ENCODE measurements at places on chromosomes 3 and 15.

DNA sequence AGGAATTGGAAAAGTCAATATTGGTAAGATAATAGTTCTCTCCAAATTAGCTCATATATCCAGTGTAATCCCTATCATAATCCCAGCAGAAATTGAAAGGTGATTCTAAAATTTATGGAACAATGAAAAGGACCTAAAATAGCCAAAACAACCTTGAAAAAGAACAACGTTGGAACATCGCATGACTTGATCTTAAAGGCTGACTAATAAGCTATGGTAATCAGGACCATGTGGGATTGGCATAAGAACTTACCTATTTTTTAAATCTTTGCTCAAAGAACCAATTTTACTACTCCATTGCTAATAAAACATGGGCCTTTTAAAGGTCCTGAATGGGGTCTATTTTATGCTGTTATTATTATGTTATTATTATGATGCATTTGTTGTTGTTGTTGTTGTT is 40.9 kb downstream of the B3GNT5 start:
- DNase-seq: no peak

DNA sequence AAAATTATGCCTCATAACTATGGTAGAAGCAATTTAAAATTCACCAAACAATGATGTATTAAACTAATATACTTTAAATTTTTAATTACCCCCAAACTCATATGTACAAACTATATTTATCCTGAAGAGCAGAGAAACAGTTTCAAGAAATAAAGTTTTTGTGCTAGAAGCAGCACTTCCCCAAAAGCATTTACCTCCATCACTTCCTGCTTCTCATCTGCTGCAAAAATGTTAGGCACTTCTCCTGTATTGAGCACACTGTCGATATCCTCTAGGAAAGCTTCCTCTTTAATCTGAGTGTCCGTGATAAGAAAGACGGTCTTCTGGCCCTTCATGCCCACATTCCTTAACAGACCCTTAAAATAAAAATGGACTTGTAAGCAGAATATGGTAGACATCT is 101.5 kb upstream of the ASB14 start:
- DNase-seq: no peak

- DNase-seq: no peak
Measured at GRCh38 chr15:64038878-64039610, 7.2 kb downstream of the DAPK2 start.

DNA sequence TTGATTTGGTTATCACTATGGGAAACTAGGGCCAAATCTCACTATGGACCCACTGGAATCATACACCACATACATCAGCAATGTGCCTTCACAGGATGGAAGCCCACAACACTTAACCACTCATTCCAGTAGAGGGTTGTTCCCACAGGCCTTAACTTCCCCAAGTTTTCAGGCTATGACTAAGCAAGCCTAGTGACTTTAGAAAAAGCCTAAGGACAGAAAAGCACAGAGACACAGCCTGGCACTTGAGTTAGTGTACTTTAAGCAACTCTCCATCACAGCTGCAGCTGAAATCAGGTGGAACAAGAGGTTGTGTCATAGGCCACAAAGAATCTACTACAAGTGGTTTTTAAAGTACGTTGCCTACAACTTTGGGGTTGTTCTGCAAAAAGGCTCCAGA is 128.7 kb downstream of the LRRN1 start:
- peak; percentile 4 for DNase-seq

DNA sequence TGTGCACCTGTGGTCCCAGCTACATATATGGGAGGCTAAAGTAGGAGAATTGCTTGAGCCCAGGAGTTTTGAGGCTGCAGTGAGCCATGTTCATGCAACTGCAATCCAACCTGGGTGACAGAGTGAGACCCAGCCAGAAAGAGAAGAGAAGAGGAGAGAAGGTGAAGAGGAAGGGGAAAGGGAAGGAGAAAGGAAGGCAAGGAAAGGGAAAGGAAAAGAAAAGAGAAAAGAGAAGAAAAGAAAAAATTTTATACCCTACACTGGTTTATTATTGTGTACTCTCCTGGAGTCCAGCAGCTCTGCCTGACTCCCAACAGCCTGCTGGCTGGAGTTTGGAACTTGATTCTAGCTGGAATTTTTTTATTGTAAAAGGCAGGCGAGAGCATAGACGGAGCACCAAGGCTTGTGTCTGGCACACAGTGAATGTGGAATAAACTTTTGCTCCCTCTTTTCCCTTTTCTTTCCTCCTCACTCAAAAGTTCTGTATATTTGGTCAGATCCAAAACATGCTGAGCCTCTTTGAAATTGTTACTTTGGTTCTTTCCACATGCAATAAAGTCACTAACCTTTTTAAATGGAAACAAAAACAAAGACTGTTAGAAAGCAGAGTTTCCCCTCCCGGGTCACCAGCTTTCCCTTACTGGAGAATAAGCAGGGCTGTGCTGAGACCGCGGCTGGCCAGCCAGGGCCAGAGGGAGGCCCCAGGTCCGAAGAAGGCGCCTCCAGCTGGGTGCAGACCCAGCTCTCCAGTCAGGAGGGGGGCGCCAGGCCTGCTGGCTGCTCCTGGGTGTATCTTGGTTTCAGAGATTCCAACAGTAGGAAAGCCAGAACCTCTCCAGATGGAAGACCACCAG is 9.9 kb downstream of the THSD4 start:
- no peak for DNase-seq

DNA sequence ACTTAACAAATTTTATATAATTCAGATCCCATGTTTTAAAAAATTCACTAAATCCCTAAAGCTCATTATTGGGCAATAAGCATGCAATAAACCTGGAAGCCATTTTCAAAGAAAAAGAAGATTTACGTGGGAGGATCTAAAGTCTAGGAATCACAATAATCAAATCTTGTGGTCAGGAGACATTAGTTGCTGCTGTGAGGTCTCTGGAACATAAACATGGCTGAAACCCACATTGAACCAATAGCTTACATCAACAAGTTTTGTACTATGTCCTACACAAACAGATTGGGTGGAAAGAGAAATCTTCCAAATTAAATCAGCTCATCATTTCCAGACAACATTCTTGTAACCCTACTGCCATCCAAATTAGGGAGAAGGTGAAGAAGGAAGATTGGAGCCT is 121.9 kb upstream of the EPHA3 start:
- DNase-seq: no peak

DNA sequence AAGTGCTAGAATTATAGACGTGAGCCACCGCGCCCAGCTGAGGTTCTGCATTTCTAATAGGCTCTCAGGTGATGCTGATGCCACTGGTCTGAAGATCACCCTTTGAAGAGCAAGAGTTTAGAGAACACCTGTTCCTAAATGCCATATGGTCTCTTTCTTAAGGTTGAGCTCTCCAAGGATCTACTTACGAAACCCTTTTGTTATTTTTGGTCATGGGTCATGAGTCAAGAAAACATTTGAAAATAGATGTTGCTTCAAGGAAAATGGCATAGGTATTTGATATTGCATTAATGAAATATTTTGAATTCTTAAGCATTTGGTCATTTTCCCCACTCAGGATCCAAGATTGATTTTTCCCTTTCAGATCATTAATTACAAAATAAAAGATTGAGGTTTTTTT is 74.7 kb upstream of the SOX2 start:
- DNase-seq: no peak

DNA sequence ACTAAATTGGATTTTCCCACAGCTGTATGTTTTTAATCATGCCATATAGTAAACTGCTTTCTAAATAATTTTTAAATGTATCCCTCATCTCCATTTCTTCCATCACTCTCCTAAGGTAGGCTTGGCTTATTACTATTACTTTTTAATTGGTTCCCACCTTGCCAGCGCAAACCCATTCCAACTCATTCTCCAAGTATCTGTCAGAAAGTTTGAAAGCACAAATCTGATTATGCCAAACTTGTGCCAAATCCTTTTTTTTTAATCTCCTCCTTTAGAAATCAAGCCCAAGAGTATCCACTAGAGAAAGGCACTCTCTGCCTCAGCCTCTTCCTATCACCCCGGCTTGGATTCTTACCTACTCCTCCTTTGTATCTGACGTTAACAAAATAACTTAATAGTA is 784.5 kb downstream of the TBL1XR1 start:
- DNase-seq: no peak

DNA sequence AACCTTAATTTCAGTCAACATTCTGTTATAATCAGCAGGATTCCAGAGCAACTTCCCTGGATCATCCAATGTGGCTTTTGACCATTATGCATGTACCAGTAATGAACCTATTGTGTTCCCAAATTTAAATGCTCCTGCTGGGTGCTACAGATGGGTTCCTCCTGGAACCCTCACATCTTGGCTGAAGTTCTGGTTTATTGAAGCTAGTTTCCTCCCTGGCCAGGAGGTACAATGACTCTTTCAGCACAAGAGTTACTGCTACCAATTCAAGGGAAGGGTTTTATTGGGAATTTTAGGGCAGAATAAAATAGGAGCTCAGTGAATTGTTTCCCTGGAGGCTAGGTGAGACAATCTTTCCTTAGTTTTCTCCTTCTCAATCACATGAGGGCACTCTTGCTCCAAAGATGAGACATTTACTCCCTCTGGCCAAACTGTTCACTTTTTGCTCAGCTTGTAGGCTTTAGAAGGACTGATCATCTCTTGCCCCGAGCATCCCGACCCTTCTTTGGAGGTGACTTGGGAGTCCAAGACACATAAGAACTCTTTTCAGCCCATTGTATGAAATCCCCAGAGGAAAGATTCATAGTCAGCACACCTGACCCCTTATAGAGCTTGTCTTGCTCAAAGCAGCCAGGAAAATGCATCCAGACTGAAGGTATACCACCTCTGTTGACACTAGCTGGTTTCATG is 8.8 kb upstream of the NPHP3 start:
- no peak for DNase-seq

DNA sequence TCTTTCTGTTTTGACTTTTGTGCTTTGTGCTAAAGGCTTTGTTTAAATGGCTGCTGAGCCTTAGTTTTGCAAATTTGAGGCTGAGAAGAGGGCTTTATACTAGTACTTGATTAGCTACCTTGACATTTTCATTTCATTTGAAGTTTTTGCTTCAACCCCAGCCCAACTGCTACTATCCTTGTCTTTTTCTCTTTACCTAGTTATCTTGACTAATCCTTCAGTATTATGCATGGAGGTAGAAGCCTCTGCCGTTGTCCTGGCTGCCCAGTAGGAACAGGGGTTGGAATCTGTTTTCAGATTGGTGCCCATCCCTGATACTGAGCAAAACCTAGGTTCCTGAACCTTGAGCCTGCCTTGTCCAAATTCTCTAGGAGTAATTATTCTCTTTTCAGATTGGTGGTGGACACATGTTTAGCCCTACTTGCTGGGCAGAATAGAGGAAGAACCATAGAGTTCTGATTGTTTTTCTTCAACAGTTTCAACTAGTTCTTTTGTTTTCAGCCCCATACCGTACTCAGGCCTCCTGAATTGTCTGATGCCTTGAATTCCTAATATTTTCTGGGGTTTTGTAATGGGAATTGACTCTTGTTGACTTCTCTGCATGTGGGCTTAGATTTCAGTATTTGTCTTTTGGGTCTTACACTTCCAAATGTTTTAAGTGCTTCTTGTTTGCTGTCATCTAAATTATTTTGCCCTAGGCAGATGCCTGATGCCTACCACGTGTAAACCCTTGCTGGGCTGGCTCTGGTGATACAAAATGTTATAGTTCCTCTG is 143.2 kb downstream of the DOCK3 start:
- no peak for DNase-seq

DNA sequence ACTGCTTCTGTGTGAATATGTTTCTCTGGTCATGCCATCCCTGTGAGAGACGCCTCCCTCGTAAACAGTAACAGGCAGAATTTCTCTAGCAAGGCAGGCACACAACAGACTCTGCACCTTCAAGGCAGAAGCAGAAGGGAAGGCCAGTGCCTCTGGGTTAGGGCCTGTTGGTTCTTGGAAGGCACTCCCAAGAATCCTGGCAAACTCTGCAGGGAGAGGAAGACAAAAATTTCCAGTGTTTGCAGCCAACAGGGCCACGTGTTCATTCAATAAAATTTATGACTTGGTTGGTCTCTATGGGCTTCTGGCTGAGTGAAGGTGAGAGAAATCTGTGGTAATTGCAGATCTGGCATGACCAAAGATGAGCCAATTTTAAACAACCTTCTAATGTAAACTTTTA is 39.3 kb downstream of the NFKBIZ start:
- no peak for DNase-seq

DNA sequence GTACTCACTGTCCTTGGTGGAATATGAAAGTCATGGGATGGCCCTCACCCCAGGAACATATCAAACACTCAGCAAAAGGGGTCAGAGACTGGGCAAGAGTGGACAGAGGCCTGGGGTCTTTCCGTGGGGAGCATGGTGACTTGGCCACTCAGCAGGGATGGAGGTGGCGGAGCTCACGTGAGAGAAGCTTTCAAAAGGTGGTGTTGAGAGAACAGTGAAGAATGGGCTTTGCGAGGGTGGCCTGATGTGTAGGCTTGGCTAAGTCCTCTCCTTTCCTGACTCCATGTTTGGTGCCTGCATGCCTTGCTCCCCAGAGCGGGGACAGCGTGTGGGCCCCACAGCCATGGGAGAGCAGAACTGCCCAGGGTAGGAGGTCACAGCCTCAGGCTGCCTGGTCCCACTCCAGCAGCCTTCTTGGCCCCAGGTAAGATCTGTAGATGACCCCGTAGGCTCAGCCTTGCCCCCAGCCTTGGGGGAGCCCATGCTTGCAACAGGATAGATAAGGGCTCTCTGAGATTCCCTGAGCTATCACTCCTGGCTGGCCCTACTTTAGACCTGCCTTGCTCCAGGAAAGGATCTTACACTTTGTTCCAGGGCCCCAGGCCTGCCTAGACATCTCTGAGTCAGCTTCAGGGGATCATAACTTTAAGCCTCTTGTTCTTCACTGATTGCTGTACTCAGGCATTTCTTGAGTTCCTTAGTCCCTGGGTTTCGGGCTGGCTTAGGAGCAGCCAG is 17.0 kb downstream of the RPLP1 start:
- no peak for DNase-seq

- DNase-seq: no peak
Measured at GRCh38 chr15:75727851-75728715, 15.4 kb upstream of the CSPG4 start.

DNA sequence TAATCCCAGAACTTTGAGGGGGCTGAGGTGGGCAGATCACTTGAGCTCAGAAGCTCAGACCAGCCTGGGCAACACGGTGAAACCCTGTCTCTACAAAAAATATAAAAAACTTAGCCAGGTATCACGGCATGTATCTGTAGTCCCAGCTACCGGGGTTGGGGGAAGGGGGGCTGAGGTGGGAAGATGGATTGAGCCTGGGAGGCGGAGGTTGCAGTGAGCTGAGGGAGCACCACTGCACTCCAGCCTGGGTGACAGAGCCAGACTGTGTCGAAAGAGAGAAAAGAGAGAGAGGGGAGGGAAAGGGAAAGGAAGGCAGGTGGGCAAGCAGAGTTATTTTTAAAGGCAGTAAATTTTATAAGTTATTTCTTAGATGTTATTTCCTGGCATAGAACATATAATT is 368.1 kb downstream of the ULK4 start:
- DNase-seq: no peak

GRCh38 chr3:114632757-114633424 is 339.1 kb downstream of the TIGIT start:
- DNase-seq: no peak

- no peak for DNase-seq
Measured at GRCh38 chr3:161540594-161540993, 44.0 kb downstream of the OTOL1 start.

Measured in NCI-H187 treated with DMSO at 0.1 percent for 48 hours (cell line).